ENCODE measurements at places on chromosomes 7 and 10. TPM values are rescaled to one million over a fixed set of nuclear protein-coding genes. Genes with fewer than 3 reads are reported as not detected.

Gene PIK3CG
- total RNA-seq, result 10.3 TPM

Gene HNRNPA2B1
- 343 TPM for total RNA-seq

Gene PHKG1
- 1.5 TPM for total RNA-seq

Gene INHBA
- 8.0 TPM for total RNA-seq

DNA sequence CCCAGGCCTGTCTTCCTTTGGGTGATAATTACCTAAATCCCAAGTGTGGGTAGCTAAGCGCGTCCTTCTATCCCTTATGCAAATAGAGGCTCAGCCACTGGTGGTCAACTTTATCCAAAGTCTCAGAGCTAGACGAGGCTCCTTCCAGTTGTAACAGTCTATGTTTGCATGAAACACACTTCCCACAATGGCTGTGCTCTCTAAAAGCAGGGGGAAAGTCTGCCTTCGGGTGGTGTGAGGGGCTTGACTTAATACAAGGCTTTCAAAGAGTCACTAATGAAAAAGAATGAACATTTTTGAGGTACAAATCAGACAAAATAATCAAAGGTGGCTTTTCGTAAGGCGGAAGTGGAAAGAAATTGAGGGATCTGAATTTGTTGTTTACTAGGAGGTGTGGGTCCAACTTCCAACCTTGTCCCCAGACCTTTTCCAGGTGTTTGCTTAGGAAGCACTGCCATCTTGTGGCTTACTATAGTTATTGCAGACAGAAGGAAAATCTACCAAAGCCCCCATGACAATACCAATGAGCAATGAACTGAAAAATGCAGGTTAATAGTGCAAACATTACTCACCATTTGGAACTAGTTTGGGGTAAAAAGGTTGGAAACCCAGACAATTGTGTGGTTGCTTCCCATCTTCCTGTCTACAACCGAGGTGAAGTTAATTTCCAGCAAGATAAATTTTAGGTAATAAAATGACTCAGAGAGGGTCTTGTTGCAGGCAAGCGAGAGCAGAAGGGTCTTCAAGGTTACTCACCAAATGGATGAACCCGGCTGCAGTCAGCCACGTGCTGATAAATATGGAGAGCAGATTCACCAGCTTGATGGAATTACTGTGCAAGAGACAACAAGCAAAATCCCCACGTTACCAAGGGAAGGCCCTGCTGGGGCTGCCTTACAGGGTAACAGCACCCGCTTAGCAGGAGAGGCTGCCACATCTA lies 525.7 kb downstream of the KCNMA1 start:
- DNase-seq, result no peak
- H3K27ac ChIP-seq, result no peak overlapping the region
- H3K36me3 ChIP-seq, result no peaks in the 10 kb centered on the region
- H3K4me1 ChIP-seq, result no peaks in the 10 kb centered on the region
- H3K4me3 ChIP-seq, result no peak overlapping the region
- H3K27me3 ChIP-seq, result no peaks in the 10 kb centered on the region

DNA sequence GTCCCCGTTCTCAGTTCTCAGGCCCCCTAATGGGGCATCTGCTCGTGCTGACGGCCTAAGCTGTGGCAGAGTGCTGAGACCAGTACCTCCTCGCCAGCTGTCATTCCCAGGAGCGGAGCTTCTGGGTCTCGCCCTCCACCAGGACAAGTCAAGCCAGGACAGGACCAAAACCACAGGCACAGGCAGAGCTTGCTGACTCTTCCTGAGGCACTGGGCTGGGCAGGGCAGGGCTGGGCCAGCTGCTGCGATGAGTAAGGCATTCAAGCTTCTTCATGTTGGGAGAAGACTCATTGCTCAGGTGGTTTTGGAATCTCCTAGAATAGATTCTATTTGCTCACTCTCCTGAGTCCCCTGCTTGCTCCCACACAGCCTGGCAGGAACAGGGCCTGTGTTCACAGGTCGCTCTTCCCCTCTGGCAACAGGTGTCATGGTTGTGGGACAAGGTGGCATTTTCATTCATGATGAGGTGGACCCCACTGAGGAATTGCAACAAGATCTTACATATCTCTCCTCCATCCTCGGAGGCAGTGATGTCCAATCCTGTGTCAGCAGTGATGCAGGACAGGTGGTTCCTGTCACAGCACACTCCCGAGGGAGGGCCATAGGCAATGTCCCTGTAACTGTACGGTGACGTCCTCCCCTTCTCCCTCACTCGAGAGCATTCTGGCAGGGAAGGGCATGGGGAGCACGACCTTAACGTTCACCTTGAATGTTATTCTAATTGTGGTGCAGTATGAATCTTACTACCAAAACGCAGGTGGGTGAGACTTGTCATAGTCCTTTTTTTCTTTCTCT lies 17.0 kb upstream of the SH3PXD2A start:
- H3K36me3 ChIP-seq, result no peaks in the 10 kb centered on the region
- H3K27ac ChIP-seq, result no peak overlapping the region
- H3K27me3 ChIP-seq, result no peaks in the 10 kb centered on the region
- H3K4me3 ChIP-seq, result no peak overlapping the region

DNA sequence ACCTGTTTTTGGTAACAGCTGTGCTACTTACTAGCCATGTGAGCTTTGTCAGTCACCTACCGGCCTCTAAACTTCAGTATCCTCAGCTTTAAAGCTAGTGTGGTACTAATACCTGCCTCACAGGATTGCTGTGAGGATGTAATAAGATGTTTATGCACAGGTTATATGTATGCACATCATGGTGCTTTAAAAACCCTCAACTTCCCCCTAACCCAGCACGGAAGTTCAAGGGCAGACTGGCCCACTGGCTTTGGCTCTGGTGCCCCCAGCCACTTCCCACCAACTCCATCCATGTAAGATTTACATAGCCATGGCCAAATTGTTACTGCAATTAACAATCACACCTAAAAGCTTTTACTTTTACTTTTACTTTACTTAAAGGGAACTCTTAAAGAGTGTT lies 676.0 kb upstream of the GALNT17 start:
- H3K36me3 ChIP-seq, result no peaks in the 10 kb centered on the region
- H3K4me3 ChIP-seq, result no peak overlapping the region
- no peak overlapping the region for H3K27ac ChIP-seq
- H3K27me3 ChIP-seq, result no peaks in the 10 kb centered on the region
- peaks cover 5% of the 10 kb centered on the region for H3K4me1 ChIP-seq
- DNase-seq, result no peak

DNA sequence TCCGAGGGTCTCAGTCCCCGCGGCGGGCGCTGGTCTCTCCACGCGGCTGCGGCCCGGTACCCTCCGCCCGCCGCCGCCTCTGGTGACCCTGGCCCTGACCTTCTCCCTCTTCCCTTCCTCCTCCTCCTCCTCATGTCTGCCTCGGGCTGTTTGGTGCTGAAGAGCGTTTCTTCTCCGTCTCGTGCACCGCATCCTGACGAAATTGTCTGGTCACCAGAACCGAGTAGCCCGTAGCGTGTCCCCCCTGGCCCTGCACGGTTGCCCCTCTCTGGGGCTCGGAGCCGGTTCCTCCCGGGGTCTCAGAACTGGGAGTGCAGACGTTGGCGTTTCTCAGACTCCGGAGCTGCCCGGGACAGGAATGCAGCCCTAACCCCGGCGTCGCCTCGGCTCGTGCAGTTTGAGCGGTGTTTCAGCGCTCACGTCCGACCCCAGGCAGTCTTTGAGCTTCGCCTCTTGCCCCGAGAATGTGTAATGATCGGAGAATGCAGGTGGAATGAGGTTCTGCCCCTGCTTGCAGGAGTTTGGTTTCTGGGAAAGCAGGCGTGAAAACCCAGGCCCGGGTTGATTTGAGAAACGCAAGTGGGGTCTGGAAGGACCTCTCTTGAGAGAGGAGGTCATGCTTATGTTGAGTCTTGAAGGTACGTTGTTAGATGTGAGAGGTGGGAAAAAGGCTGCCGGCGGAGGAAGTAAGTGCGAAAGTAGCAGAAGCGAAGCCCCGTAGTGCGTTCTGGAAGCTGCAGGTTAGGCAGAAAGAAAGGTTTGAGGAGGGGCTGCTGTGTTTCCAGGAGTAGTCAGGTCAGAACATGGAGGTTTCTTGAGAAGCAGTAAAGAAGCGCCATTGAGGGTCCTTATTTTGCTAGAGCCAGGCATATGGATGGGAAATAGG lies 743 bp downstream of the RBM17 start:
- no peaks in the 10 kb centered on the region for H3K27me3 ChIP-seq
- no peaks in the 10 kb centered on the region for H3K36me3 ChIP-seq
- DNase-seq, result peak; percentile 40
- peak overlapping the region; percentile 94 for H3K4me3 ChIP-seq
- peaks cover 30% of the 10 kb centered on the region for H3K4me1 ChIP-seq

GRCh38 chr7:31958226-31958625 lies 112.0 kb downstream of the PDE1C start:
- no peaks in the 10 kb centered on the region for H3K36me3 ChIP-seq
- no peak overlapping the region for H3K27ac ChIP-seq
- no peak overlapping the region for H3K4me3 ChIP-seq
- DNase-seq, result no peak
- no peaks in the 10 kb centered on the region for H3K27me3 ChIP-seq

- H3K4me3 ChIP-seq, result no peak overlapping the region
- H3K27ac ChIP-seq, result no peak overlapping the region
- no peaks in the 10 kb centered on the region for H3K27me3 ChIP-seq
- H3K4me1 ChIP-seq, result peaks cover 5% of the 10 kb centered on the region
- H3K36me3 ChIP-seq, result no peaks in the 10 kb centered on the region
- no peak for DNase-seq
These were observed 57.4 kb downstream of the INPP5A start for GRCh38 chr10:132595021-132595420.

GRCh38 chr7:121936951-121937623 lies 64.1 kb downstream of the PTPRZ1 start:
- no peaks in the 10 kb centered on the region for H3K36me3 ChIP-seq
- H3K4me3 ChIP-seq, result no peak overlapping the region
- no peaks in the 10 kb centered on the region for H3K27me3 ChIP-seq
- DNase-seq, result no peak
- no peak overlapping the region for H3K27ac ChIP-seq

GRCh38 chr10:57351076-57351475 lies 916.6 kb downstream of the IPMK start:
- DNase-seq, result no peak
- no peaks in the 10 kb centered on the region for H3K4me1 ChIP-seq
- no peaks in the 10 kb centered on the region for H3K36me3 ChIP-seq
- H3K27me3 ChIP-seq, result no peaks in the 10 kb centered on the region
- H3K27ac ChIP-seq, result no peak overlapping the region

- H3K36me3 ChIP-seq, result no peaks in the 10 kb centered on the region
- no peak for DNase-seq
- H3K27me3 ChIP-seq, result no peaks in the 10 kb centered on the region
- no peaks in the 10 kb centered on the region for H3K4me1 ChIP-seq
- no peak overlapping the region for H3K27ac ChIP-seq
- H3K4me3 ChIP-seq, result no peak overlapping the region
These were observed 30.4 kb downstream of the CNTNAP2 start for GRCh38 chr7:146146831-146147486.

DNA sequence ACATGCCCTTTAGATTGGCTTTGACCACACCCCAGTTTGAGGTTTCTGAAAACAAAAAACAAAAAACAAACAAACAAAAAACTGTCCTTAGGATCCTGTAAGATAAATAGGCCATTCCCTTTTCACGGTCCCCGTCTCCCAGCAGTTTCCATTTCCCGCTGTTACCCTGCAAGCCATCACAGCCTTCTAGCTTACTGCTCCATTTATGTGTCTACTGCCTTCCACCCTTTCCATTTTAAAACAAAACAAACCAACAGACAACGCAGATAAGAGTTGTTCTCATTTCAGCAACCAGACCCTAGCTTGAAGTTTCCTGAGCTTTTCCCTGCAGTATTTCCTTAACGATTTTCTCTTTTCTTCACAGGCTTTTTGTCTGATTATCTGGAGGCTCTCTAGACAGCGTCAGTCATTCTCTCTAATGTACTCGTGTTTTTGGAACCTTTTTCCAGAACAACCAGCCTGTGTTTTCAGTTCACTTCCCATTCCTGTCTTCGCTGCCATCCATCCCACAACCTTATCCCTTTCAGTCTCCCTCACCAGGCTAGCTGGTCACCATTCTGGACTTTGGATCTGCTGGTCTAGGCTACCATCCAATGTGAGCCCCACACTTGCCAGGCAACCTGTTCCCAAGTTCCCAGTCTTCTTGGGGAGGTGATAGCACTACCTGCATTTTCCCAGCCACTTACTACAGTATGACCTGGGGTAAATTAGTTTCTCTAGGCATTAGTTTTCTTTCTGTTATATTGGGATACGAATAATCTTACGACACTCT lies 317.3 kb upstream of the FZD1 start:
- H3K36me3 ChIP-seq, result no peaks in the 10 kb centered on the region
- no peaks in the 10 kb centered on the region for H3K4me1 ChIP-seq
- H3K27me3 ChIP-seq, result no peaks in the 10 kb centered on the region
- H3K27ac ChIP-seq, result no peak overlapping the region
- no peak overlapping the region for H3K4me3 ChIP-seq
